ENCODE measurements at places on chromosomes 5 and 9.

DNA sequence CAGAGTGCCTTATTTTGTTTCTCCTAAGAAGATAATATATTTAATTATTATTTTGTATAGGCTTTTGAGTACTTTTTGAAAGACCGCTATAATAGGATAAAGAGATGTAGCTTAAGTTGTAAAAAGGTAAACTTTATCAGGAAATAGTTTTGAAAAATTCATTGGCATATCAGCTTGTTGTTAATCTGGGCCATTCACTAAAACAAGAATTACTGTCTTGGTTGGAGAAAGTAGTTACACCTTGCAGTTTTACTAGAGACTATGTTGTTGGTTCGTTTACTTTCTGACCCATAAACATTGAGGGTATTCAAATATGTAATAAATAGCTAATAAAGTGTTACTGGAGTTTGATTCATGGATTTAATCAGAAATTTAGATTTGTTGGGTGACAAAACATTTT lies 33.7 kb downstream of the TNPO1 start:
- no peak for DNase-seq

DNA sequence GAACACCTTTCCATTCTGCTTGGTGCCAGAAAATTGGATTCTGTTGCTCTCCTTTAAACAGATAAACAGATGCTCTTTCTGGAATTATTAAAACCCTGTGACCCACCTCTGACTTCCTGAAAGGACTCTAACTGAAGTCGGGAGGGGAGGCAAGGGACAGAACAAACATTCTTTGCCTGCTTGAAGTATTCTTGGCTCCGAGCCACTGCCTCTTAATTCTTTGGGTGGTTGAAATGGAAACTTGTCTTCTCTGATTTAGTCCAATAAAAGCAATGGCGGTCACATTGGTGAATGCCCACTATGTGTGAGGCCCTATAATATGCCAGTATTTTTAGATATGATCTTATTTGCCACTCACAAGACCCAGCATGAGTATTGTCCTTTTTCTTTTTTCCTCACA lies 236.8 kb downstream of the SLIT3 start:
- DNase-seq, result no peak

GRCh38 chr9:112218908-112219307 lies 43.8 kb upstream of the SUSD1 start:
- DNase-seq, result no peak

DNA sequence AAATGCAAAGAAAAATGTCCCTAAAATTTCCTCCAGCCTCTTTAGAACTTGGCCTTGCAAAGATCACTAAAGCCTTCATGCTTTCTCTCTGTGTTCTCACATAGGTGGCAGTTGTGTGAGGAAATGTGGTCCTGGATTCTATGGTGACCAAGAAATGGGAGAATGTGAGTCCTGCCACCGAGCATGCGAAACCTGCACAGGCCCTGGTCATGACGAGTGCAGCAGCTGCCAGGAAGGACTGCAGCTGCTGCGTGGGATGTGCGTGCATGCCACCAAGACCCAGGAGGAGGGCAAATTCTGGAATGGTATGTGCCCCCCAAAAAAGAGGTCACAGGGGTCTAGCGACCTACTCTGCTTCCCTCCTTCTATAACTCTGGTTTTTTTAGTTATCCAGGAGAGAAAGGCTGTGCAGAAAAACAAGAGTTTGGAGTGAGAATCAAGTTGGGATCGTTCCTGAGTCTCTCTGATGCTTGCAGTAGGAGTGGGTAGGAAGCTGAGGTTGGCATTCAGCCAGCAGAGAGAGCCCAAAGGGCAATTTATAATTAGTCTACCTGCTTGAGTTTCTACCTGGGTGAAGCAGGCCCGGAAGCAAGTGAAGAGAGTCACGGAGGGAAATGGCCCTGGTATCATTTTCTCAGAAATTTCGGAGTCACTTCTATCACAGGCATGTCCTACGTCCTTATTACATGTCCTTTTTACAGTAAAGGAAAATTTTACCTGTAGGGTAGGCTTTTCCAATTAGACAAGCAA lies 97.5 kb downstream of the RFK start:
- no peak for DNase-seq

- no peak for DNase-seq
Measured at GRCh38 chr9:131706608-131706970, 33.3 kb downstream of the RAPGEF1 start.

- DNase-seq, result no peak
Measured at GRCh38 chr9:108967916-108968315, 33.7 kb downstream of the ABITRAM start.

- peak; percentile 24 for DNase-seq
Measured at GRCh38 chr9:131833906-131834305, 94.0 kb upstream of the RAPGEF1 start.

DNA sequence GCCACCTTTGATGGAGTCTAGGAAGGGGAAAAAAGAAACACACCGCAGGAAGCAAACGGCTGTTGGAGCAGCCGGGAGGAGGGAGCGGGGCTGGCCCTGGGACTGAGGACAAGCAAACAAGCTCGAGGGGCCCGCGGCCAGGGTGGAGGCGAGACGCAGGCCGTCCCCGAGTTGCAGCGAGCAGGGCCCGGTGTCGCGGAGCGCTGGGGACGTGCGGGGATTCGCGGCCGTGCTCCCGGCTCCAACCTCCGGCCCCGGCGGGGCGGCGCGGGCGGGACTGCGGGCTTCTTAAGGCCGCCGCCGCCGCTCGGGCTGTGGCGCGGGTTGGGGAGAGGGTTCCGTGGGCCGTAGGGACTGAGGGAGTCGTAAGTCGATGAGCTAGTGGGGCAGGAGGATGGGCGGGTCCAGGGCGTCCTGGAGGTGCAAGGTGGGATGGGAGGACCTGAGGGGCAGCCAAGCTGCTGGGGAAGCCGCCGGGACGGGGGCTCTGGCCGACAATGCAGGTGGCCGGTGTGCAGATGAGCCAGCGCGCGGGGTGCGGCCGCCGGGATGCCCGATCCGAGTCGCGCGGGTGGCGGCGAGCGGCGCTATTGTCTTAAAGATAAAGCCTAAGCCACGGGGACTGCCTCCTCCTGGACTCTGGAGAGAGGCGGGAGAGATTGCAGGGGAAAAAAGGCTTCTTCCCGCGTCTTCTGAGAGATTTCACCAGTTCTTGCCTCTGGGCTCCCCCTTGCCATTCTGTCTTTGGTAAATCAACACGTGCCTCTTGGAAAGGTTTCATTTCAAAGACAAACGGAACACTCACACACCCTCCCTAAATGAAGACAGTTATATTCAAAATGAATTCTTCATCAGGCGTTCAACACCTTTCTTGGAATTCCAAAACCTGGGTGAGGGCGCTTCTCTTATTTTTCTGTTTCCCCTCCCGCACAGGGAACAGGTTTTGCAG lies 1.6 kb upstream of the HAPLN1 start:
- peak; percentile 70 for DNase-seq

DNA sequence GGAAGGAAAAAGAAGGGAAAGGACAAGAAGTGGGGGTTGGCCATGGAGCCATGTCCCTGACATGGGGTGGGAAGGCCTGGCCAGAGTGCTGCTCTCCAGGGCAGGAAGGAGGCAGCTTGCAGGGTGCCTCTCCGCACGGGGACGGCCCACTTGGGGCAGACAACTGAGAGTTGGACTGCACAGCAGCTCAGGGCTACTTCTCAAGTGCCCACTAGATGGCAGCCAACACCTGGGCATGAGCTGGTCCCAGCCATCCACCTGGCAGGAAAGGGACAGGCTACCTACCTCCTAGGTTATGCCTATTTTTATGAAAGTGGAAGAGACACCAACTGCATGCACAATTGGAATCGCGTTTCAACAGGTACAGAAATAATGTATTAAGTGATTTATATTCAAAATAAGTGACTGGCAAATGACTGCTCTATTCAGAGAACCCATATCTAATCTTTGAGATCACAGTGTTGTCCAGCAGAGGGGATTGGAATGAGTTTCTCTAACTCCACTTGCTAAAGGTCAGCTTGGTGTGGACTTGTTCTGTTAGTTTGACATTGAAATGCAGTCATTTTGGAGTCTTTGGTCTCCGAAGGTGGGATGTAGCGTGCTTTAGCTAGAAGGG lies 113.4 kb downstream of the SYK start:
- DNase-seq, result peak; percentile 80

GRCh38 chr9:87620731-87621322 lies 105.1 kb upstream of the CTSL start:
- DNase-seq, result no peak

- DNase-seq, result no peak
Measured at GRCh38 chr5:178208540-178209227, 4.4 kb downstream of the HNRNPAB start.

- no peak for DNase-seq
Measured at GRCh38 chr9:87521834-87522233, 24.2 kb downstream of the DAPK1 start.

Measured in fibroblast of lung (primary cell).